ENCODE measurements at places on chromosomes 4 and X.

- DNase-seq = no peak
Measured at GRCh38 chr4:156999175-156999517, 27.5 kb upstream of the PDGFC start.

GRCh38 chr4:47065051-47065481 is 33.7 kb downstream of the GABRB1 start:
- no peak for DNase-seq

DNA sequence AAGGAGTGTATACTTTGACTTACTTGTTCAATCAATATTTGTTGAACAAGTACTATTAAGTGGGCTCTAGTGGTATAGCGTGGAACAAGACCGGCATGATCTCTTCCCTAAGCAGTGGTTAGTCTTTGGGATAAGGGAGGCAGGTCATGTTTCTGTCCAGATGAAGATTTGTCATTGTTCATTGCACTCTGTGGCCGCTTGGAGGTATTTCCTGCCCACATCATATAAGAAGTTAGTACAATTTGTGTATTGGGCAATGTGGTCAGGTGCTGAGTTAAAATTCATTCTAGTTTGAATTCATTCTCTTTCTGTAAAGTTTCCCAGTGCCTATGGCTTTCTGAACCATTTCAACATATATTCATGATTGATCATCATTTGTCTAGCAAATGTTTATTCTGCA is 101.1 kb upstream of the SHISA3 start:
- DNase-seq = no peak

DNA sequence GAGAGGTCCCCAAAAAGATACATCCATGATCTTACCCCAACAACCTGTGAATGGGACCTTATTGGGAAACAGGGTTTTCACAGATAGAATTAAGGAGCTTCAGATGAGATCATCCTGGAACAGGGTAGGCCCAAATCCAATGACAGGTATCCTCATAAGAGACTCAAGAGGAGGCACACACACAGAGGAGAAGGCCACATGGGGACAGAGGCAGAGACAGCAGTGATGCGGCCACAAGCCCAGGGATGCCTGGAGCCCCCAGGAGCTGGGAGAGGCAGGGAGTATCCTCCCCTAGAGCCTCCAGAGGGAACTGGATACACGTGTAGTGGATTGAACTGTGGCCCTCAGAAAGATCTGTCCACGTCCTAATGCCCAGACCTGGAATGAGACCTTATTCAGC is 82.3 kb downstream of the PRKX start:
- DNase-seq = no peak

- no peak for DNase-seq
Measured at GRCh38 chrX:96906741-96907140, 23.0 kb downstream of the RPA4 start.

DNA sequence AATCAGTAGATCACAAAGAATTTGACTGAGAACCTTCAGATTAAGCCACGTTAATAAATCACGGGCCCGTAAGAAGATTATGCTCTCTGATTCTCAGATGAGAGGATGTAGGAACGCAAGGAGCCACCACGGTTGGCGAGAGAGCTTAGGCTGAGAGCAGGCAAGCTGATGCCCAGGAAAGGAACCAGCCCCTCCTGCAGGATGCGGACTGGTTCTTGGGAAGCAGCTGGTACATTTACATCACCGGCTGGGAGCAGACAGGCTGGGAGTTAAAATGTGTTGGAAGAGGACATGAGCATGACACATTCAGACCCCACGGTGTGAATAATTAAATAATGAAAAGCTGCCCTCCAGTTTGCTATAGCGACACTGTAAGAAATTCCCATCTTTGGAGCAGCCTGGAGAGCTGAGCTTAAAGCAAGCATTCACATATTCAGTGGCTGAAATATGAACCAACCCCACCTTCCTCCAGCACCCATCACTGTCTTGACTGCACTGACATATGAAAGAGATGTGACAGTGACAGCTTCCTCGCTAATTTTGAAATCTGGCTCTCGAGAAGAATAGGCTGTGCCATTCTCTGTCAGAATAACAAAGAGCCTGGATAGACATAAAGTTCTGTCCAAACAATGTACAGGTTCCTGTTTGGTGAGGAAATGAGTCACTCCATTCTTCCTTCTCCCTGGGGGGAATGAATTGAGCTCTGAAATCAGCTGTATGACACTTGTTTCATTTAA is 33.1 kb downstream of the LNX1 start:
- DNase-seq = no peak

GRCh38 chr4:181971973-181972372 is 271.2 kb upstream of the TENM3 start:
- DNase-seq = no peak

DNA sequence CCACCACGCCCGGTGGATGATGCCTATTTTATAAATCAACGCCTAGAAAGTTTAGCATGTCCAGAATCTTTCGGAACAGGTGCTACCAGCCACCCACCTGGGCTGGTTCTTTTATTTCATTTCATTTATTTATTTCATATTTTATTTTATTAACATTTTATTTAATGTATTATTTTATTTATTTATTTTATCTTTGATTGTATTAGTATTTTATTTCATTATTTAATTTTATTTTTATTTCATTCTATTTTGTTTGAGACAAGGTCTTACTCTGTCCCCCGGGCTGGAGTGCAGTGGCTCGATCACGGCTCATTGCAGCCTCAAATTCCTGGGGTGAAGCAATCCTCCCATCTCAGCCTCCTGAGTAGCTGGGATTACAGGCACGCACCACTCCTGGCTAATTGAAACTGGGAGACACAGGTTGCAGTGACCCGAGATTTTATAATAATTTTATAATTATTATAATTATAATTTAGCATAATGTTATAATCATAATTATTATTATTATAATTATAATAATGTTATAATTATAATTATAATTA is 187.2 kb downstream of the SHOX start:
- no peak for DNase-seq

Data from MM.1S (cell line).